ENCODE measurements at places on chromosomes 4 and X. TPM values are rescaled to one million over a fixed set of nuclear protein-coding genes. Genes with fewer than 3 reads are reported as not detected.

Gene CENPI
- 0.27 TPM for total RNA-seq

DNA sequence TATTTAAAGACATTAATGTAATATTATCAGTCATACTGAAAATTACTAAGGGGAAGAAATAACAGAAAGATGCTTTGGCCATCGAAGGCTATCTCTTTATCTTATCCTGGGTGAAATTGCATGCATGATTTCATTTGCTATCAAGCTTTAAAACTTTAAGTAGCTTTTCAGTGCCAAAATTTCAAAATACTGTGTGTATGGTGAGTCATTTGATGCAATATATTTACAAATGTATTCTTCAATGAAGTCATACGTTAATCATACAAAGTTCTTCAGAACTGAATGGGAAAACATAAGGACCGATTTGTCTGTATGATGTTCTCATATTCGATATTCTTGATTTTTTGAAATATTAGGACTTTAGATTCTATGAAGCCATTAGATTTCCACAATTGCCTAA is 1295.8 kb upstream of the AGA start:
- no peak for DNase-seq

Gene FAM47E
- total RNA-seq: 2.4 TPM

DNA sequence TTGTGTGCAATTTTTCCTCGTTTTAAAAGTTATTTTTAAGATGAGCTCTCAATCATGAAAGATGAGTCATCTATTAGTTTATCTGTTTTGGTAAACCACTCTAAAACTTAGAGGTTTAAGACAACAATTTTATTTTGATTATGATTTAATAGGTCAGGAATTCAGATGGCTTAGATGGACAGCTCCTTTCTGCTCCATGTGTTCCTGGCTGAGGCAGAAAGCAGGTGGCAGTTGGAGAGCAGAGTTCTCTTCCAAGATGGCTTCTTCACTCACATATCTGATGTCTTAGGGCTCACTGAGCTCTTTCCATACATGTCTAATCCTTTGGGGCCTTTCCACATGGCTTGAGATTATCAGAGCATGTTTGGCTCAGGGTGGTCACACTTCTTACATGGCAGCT is 48.3 kb upstream of the GRPR start:
- no peak for DNase-seq

DNA sequence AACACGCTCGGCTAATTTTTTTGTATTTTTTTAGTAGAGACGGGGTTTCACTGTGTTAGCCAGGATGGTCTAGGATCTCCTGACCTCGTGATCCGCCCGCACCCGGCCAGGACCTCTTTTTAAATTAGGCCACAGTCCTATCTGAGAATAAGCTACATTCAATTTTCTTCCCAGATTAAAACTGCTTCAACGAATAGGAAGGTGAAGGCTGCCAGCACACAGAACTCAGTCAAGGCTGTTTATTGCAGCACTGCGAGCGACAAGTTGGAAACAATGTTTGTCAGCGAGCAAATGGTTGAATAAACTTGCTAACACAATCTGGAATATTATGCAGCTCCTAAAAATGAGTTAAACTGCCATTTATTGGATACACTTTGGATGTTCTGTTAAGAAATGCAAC is 1.9 kb downstream of the GRPEL1 start:
- no peak for DNase-seq

- DNase-seq: no peak
Observed at GRCh38 chr4:132384709-132385108, 764.4 kb upstream of the PCDH10 start.

DNA sequence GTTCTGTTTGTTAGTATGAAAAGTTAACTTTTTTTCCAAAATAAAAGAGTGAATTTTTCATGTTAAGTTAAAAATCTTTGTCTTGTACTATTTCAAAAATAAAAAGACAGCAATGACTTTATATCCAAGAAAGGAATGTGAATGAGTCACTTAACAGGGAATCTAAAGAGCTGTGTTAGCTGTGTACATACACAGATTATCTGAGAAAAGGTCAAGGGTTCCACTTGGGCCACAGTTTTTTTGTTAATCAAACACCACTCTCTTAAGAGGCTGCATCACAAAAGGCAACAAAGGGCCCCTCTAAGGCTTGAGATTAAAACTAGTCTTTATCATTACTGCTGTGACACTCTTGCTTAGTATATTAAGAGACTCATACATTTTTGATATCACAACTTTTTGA is 82.1 kb downstream of the FIP1L1 start:
- DNase-seq: no peak

DNA sequence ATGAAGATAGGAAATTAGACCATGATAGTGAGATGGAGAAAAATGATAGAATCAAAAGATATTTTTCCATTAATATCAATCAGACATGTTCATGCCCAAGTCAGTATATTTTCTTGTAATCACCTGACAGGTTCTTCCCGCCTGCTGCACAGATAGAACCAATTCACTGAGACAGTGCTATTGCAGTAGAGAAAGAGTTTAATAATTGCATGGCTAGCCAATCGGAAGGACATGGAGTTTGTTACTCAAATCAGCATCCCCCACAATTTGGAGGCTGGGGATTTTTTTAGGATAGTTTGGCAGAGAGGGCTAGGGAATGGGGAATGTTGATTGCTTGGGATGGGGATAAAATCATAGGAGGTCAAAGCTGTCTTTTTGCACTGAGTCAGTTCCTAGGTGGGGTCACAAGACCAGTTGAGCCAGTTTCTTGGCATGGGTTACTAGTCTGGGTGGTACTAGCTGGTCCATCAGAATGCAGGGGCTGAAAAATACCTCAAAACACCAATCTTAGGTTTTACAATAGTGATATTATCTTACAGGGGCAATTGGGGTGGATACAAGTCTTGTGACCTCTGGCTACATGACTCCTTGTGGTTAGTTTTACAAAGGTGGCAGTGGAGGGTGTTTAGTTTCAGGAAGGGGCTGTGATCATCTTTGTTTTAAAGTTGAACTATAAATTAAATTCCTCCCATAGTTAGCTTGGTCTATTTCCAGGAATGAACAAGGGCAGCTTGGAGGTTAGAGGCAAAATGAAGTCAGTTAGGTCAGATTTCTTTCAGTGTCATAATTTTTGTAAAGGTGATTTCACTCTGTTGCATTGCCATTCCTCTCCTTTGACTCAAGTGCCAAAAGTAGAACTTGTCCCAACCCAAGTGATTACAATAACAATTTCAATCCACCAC is 100.3 kb upstream of the PDE5A start:
- no peak for DNase-seq

Gene PNMA5
- total RNA-seq: not detected

DNA sequence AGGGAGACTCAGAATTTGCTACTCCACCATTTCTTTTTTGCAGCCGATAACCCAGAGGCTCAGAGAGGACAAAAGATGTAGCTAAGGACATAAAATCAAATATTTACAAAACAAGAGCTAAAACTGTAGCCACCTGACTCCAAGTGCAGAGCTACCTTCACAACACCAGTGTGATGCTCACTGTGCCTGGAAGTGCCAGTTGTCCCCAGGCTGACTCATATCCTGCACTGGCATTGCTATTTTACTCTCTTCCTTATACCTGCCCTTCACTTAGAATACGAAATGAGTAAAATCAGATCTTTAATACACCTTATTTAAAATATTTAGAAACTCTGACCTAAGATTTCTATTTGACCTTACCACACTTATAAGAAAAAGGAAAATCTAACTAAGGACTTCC is 39.5 kb downstream of the SLC7A11 start:
- DNase-seq: no peak

DNA sequence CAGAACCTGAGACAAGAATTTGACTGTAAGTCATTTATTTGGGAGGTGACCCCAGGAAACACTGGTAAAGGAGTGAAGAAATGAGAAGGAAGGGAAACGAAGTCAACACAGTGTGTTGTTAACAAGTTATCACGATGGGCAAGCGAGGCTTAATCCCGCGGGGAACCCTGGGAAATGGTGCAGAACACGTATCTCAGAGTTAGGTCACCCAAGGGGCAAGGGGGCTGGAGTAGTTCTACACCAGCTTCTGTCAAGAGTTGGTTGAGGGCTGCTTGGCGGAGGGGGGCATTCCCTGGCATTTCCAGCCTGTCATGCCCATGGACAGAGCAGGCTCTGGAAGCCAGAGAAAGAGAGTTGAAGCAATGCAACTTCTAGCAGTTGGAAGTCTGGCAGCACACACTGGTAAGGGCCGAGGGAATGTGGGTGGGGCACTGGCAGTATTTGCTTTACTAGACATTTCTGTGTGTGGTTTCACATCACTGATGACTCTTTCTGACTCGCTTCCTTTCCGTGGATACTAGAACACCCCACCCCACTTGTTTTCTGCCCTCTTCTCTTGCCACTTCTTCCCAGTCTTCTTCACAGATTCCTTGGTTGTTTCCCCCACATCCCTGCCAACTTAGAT is 52.2 kb upstream of the ADGRG2 start:
- peak; percentile 29 for DNase-seq

DNA sequence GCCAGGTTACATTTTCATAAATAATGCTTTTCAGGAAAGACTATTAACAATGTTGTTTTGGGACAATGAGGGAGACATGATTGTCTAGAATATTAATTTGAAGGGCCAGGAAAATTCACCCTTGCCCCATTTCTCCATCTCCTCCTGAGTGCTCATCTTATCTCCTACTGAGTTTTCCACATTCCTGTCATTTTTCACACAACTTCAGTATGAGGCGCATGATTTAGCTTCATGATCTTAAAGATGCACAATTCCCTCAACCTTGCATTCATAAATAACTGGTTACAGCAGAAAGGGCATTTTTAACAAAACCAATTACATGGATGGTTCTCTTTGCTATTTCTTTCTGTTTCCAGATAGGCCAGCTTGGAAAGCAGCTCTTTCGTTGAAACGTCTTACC is 1699.2 kb upstream of the IGFBP7 start:
- DNase-seq: no peak

DNA sequence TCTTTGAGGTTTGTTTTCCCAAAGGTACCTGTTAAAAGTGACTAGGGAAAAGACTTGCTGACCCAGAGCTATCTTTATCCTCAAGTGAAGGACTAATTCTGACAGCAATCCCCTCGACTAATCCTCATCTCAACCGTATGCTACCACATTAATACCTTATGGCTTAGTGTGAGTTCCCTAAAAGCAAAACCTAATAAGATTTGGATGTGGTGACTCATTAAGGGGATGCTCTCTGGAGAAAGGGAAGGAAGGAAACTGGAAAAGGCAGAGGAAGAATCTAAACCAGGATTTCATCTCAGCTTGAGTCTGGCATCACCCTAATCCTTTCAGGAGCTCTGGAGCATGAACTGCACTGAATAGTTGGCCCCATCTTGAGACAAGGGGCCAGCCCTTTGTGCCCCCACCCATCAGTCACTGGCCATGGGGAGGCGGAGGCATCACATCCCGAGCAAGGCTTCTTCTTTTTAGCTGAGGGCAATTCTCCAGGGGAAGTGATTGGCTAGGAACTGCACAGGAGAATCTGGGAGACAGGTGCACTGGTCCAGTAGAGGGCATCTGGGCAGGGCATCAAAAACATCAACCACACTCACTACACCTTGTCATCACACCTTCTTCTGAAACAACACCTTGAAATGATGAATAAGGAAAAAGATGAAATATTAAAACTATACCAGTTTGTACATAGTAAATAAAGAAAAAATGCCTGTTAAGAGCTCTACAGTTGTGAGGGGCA is 6.9 kb upstream of the BBS7 start:
- DNase-seq: no peak

Gene GUCY1B1
- total RNA-seq: 31.3 TPM

Gene MAGEH1
- 8.2 TPM for total RNA-seq

GRCh38 chrX:116449156-116449555 is 12.8 kb downstream of the SLC6A14 start:
- no peak for DNase-seq

Gene TLR1
- total RNA-seq: 5.0 TPM

DNA sequence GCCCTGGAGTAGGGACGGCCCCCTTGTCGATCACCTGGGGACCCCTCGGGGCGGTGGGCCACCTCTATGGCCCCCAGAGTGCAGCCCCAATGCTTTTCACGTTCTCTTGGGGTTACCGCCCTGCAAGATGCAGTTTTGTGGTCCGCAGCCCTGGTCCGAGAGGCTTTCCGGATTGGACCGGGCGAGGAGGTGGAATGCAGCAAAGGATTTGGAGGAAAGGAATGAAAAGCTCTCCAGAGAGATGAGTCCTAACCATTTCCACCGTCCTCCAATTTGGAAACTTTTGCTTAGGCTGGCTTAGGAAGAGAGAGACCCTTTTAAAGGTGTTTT is 601 bp downstream of the SLC25A43 start:
- DNase-seq: no peak

DNA sequence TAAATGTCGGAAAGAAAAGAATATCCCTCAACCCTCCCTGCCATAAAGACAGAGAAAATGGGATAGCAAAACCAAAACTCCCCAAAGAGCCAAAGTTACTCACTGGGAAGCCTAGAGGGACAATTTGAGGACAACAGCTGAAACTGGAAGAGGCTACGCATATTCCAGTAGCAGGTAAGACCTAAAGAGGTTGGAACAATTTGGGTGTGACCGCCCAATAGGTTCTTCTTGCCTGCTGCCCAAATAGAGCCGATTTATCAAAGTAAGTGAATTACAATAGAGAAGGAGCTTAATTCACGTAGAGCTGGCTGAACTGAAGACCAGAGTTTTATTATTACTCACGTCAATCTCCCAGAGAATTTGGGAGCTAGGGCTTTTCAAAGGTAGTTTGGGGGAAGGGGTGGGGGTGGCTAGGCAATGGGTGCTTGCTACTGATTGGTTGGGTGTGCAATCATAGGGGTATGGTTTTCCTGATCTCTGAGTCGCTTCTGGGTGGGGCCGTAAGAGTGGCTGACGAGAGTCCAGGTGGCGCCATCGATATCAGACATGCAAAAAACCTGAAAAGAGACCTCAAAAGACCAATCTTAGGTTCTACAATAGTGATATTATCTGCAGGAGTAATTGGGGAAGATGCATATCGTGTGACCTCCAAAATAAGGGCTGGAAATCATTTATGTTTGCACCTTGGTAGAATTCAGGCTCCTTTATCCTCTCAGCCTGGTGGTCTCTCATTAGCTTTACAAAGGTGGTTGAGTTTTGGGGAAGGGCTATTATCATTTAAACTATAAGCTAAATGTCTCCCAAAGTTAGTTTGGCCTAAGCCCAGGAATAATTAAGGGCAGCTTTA is 39.0 kb upstream of the SLC7A3 start:
- no peak for DNase-seq

Gene DNAAF6
- not detected for total RNA-seq

- no peak for DNase-seq
Observed at GRCh38 chrX:99654188-99654587, 755.9 kb downstream of the PCDH19 start.

DNA sequence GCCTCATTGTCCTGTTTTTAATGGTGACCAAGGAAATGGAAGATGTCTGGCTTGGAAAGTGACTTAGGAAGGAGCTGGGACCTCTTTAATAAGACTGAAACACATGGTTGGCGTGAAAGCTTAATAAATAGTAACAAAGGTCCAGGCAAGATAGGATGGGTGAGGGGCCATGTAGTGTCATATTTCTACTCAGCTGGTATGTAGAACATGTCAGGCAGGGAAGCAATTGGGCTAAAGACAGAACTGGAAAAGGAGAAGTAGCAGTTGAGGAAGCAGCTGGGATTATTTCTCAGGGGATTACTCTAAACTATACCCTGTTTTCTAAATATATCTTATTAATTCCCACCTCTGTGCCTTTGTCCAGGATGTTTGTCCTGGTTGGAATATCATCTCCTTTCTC is 18.6 kb downstream of the ITGB1BP2 start:
- no peak for DNase-seq

GRCh38 chr4:121658125-121658524 is 38.7 kb downstream of the ANXA5 start:
- DNase-seq: no peak

- no peak for DNase-seq
Observed at GRCh38 chrX:133953078-133953477, 32.3 kb downstream of the GPC3 start.

- DNase-seq: no peak
Observed at GRCh38 chr4:25654031-25654970, 1.4 kb upstream of the SLC34A2 start.

GRCh38 chrX:111133389-111133788 is 37.4 kb downstream of the PAK3 start:
- DNase-seq: no peak
